ENCODE measurements at places on chromosomes 12 and 14. TPM values are rescaled to one million over a fixed set of nuclear protein-coding genes. Genes with fewer than 3 reads are reported as not detected.

GDF3 gene
- total RNA-seq, result not detected

RHEBL1 gene
- total RNA-seq, result 1.0 TPM

SLC6A15 gene
- 3.0 TPM for total RNA-seq

AKAP3 gene
- 0.67 TPM for total RNA-seq

SYNDIG1L gene
- not detected for total RNA-seq

BIN2 gene
- not detected for total RNA-seq

KDM5A gene
- 22.7 TPM for total RNA-seq
